ENCODE measurements at places on chromosomes 16 and 17.

DNA sequence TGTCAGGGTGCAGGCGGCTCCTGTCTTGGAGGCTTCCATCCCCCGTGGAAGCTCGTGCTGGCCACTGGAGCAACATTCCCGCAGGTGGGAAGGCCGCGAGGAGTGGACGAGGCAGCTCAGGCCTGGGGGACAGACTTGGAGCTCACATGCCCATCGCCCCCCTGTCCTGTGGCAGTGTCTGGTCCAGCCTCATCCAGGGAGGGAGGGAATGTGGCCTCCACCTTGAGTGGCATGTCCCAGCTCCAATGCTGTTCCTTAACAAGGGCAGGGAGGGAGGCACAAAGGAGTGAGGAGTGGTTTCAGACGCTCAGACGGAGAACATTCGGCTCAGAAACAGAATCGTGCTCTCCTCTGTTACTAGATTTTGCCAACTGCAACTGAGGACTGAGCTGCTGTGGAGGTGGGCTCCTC, 159.4 kb upstream of the CHMP6 start:
- no peak for DNase-seq

DNA sequence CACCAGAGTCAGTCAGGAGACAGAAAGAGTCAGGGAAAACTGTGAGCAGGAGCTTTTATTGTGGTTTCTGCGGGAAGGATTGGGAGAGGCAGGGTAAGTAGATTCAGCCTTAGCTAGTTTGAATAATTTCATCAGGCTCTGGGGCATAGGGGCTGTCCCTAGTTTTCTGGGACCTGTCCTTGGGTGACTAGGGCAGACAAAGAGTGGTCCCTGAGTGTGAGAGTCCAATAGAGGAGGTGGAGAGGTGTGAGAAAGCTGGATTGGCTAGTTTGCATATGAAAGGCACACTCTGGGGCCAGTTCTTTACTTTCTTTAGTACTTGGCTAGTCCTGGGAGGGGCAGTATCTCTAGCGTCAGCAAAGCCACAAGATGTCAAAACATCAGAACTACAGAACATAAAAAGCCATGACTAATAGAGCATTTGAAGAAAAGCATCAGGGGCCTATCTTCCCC, 255.6 kb downstream of the HS3ST3A1 start:
- peak; percentile 97 for DNase-seq

GRCh38 chr17:80486692-80487091, 10.3 kb upstream of the NPTX1 start:
- DNase-seq, result no peak

- DNase-seq, result no peak
Observed at GRCh38 chr17:44200478-44201155, 933 bp upstream of the ATXN7L3 start.

- no peak for DNase-seq
Observed at GRCh38 chr16:89687092-89687940, 827 bp downstream of the CDK10 start.

GRCh38 chr17:27601069-27601974, 29.7 kb upstream of the LGALS9 start:
- DNase-seq, result no peak

- no peak for DNase-seq
Observed at GRCh38 chr17:54781389-54781788, 119.3 kb upstream of the TOM1L1 start.

DNA sequence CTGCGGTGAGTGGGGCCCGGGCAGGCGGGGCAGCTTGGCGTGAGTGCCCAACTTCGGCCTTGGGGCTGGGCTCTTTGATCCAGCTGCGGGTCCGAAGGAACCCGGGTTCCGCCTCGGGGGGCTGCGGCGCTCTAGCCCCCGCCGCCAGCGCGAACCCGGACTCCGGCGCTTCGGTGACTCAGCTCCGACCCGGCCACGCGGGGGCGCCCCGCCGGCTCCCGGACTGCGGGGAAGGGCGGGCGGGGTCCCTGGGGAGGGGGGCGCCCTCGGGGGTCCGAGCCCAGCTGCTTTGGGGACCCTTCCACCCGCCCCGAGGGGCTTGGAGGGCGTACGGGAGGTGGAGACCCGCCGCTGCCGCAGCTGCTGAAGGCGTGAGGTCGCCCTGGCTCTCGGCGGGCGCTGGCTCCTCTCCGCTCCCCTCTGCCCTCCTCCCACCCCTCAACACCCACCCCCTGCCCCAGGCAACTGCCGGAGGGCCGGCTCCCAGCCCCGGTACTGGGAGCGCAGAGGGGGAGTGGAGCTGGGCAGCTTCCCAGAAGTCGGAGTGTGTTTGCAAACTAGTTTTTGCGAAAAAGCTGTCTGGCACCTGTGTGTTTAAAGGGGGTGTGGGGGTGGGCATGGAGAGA, 516 bp downstream of the CPNE2 start:
- no peak for DNase-seq

DNA sequence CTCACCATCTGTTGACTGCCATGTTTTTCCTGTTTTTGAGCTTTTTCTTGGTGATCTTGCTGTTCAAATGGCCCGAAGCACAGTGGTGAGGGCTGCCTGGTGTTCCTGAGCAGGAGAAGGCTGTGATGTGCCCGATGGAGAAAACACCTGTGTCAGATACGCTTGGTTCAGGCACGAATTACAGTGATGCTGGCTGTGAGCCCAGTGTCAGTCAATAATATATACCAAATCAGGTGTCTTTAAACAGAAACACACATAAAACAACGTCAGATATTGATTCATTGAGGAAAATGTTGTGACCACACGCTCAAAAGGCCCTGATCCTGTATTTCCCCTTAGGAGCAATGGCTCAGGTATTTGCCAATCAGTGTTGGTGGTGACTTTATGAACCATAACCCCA, 111.7 kb downstream of the SDR42E1 start:
- DNase-seq, result no peak

DNA sequence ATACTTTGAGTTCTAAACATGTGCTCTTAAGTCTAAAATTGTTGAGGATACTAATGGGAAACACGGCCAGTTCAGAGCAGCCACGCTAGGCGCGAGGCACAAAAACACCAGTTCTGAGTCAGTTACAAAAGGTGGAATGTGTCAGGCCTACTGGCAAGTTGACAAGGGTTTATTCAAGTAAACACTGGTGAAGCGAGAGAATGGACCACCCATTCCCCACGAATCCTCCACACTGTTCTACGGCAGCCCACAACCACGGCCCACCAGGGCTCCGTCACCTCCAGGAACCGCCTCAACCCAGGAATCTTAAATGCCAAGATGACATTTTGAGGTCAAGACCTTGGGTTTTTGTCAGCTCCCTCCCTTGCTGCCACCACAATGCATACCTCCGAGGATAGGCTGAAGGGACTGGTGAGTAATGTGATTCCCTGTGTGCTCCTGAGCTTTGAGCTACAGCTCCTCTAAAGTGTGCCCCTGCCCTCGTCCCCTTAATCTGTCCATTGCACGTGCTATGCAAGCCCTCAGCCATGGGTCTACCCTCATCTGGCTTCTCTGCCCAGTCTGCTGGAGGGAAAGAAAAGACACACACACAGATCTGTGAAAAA, 28.5 kb upstream of the TRAP1 start:
- DNase-seq, result no peak

DNA sequence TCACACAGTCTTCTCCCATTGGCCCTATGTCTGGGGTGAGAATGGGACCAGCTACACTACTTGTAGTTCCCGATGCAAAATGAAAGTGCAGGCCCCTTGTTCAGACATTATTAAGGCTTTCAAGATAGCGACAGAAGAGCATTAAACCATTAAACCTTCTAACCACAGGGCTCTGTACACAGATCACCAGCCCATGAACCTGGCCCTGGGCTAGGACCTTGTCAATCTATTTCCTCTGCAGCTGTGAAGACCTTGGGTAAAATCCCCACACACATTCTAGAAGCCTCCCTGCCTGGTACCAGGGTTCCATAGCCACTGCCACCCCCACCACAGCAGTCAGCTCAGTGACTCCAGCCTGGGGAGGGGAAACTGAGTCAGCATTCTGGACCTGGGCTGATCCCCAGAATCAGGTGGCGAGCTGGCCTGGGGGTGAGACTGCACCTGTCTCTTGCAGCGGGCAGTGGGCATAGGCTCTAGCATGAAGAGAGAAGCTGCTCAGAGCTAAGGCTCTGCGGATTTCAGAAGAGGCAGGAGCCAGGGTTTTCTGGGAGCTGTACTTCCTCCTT, 119.7 kb upstream of the LHX1 start:
- DNase-seq, result no peak
